ENCODE measurements at places on chromosomes 13 and 19.

GRCh38 chr13:58583966-58584365, 952.4 kb downstream of the PCDH17 start:
- DNase-seq = peak; percentile 40

GRCh38 chr13:30819136-30819888, 84.0 kb downstream of the ALOX5AP start:
- DNase-seq = no peak

- DNase-seq = no peak
Observed at GRCh38 chr13:113887700-113888201, 23.9 kb upstream of the GAS6 start.

DNA sequence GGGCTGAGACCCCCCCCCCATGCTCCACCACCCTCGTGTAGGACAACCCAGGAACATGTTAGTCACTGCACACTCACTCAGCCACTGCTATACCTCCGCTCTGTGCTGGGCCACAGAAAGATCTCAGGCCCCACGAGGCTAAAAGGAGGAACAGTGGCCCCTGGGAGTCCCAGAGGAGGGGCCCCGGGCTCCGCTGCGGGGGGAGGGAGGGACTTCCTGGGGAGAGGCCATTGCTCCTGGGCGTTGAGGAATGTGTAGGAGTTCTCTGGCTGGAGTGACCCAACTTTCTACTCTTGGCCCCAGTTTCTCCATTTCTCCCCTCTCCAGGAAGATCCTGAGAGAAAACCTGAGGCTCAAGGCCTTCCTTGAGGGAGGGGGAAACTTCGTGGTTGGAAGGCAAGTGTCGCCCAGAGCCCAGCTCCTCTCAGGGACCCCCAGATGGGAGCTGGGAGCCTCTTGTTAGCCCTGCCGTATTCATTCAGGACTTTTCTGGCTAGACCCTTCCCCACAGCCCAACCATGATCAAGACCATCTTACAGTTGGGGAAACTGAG, 13.6 kb downstream of the ONECUT3 start:
- DNase-seq = no peak

Data from fibroblast of skin of scalp (primary cell).